ENCODE measurements at places on chromosomes 5 and 9.
A peak's percentile ranks its signal among the peaks of the same experiment; 100 is the strongest.

- DNase-seq = no peak
Measured at GRCh38 chr9:71303351-71303750, 181.9 kb upstream of the TRPM3 start.

- peak; percentile 87 for DNase-seq
Measured at GRCh38 chr5:124570285-124571035, 176.0 kb downstream of the ZNF608 start.

DNA sequence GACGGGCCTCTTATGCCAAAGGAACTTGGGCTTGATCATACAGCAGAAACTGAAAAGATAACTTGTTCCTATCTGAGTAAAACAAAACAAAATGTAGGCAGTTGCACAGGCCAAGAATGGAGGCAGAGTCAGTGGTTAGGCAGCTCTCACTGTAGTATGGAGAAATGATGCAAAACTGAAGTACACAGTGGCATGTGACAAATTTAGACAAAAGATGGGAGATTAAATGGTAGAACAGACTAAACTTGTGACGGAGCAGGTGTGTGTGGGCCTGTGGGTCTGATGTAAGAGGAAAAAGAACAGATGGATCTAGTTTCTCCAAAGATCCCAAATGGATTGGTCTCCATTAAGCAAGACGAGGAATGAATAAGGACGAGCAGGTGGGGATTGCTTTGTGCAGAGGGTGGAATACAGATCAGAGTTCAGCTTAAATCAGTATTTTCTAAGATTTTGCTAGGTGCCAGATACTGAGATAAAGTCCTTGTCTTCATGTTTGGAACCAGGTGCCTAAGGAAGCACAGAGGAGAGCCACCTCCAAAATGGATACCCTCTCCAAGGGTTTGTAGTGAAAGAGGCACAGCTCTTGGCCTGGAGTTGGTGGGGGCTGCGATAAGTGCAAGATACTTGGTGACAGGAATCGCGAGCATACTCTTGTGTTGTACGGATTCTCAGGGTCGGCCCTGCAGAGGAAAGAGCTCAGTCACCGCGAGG is 722 bp upstream of the DCP2 start:
- DNase-seq = no peak

- no peak for DNase-seq
Measured at GRCh38 chr9:33795819-33796218, 458 bp downstream of the PRSS3 start.

GRCh38 chr5:109917966-109918365 is 228.2 kb downstream of the MAN2A1 start:
- DNase-seq = no peak

GRCh38 chr5:59615272-59615671 is 278.3 kb downstream of the PDE4D start:
- no peak for DNase-seq

DNA sequence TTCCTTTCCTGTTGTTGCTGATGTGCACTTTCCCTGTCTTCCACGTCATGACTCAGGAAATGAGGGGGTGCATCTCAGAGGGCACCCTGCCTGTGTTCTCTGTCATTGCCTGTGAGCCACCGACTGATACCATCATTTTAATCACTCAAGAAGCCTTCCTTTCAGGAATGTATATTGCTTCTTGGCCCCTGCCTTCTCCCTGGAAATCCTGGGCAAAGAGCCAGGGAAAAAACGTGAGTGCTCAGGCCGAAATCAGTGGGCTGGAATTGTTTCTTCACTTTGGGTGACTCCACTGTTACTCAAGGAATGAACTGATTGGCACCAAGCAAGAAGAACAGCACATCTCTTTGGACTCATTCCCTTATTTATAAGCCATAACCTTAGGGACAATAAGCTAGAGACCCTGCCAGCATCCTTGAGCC is 126.1 kb downstream of the SNX18 start:
- no peak for DNase-seq

DNA sequence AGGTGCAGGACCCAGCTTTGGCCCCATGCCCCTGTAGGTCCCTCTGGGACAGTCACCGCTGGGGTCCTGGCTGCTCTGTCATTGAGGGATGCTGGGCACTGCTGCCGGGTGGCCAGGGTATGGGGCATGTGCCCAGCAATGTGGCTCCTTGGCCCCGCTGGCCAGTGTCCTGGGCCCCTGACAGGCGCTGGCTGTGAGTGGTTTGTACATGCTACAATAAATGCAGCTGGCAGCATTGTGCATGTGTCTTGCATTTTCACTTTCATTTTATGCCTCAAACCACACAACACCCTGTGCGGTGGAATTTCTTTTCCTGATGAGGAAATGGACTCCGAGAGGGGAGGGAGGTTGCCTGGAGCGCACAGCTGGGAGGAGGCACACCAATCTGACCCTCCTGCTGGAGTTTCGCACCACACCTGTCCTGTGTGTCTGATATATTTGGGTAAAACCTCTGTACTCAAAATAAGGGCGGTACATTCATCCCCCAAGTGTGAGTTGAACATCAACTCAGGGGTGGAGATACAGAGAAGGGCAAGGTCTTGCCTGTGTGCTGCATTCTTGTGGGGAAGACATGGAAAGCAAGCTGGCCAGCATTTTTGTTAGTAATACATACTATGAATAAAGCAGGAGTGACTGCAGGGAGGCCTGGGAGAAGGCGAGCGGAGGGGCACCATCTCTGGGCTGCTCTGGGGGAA is 11.7 kb downstream of the TSPAN17 start:
- no peak for DNase-seq

DNA sequence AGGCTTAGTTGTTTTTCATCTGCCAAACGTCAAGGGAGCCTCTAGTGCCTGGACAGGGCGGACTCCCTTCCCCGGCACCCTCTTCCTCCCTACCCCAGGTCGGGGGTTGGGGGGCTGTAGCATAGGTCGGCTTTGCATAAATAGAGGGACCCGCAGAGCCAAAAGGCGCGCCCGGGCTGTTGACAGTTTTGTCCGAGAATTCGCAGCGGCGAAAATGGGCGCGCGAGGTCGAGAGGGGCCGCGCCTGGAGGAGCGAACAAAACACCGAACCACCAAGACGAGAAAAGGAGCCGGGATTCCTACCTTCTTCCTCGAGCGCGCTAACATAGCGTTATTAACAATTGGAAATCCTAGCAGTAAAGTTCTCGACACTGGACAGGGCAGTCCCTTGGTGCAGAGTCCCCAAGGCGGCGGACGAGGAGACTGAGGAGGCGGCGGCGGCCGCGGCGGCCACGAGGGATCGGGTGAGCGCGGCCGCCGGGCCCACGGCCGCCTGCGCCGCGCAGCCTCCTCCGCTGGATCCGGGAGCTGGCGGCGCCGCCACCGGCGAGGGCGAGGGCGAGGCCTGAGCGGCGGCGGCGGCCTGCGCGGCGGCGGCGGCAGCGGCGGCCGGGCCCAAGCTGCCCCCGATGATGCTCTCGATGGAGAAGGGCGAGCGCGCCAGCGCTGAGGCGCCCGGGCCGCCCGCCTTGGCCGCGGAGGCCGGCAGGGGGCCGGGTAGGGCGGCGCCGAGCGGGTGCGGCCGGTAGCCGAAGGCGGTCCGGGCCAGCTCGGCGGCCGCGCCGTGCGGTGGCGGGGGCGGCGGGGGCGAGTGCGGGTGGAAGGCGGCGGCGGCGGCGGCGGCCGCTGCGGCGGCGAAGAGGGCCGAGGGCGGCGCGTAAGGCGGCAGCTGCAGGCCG is 1.7 kb downstream of the FOXD1 start:
- DNase-seq = no peak

GRCh38 chr5:174159327-174160114 is 114.0 kb downstream of the NSG2 start:
- DNase-seq = no peak

DNA sequence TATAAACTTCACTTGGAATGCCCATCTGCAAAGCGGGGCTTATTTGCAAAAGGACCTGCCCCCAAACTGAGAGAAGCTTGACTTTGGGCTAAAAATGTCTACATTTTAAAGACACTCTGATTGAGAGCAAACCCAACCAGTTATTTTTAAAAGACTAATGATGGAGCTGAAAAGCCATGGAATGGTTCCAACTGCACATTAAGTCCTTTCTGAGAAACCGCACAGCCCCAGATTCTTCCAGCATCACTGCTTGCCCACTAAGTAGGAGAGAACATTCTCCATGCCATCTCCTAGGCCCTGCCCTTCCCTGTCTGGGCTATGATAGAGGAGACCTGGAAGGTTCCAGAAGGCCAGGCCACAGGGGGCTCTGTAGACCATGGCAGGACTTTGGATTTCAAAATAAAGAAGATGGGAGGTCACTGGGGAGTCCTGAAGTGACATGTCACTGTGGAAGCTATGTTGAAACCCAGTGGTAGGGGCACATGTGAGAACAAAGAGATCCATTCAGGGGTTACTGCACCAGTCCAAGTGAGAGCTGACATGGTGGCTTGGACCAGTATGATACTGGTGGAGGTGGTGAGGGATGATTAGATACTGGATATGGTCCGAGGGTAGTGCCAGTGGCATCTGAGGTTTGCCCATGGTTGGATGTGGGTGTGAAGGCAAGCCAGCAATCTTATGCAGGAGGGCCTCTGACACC is 179.2 kb downstream of the DAB2IP start:
- no peak for DNase-seq

GRCh38 chr9:120780367-120780766 is 12.8 kb downstream of the FBXW2 start:
- DNase-seq = no peak

DNA sequence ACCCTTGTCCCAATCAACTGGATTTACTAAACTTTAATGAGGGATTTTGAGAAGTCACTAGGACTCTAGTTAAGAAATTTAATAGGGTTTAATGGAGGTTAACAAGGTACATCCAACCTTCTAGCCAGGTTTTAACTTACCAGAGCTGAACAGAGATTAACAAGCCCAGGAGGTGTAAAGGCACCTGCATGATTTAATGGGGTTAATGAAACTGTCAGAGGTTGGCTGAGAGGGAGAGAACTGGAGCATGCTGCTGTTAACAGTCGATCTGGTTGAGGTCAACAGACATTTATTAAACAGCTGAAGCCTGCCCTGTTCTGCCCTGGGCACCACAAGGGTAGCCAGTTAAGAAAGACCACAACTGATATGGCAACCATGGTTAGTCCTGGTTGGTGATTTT is 13.6 kb downstream of the HAND1 start:
- DNase-seq = no peak

DNA sequence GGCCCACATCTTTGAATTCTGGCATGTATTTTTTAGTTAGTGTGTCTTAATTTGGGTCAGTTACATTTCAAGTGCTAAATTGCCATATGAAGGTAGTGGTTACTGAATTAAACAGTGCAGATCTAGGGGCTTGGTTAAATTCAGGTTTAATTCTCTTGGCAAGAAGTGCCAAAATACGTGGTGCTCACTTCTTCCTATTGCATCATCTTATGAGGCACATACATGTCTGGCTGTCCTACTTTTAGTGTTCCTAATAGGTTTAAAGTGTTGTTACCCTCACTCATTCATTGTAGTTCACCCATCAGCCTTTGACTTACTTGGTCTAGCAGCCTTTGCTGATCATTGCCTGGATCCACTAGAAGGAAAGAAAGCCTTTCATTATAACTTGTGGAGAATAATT is 59.5 kb downstream of the RPS6 start:
- no peak for DNase-seq

DNA sequence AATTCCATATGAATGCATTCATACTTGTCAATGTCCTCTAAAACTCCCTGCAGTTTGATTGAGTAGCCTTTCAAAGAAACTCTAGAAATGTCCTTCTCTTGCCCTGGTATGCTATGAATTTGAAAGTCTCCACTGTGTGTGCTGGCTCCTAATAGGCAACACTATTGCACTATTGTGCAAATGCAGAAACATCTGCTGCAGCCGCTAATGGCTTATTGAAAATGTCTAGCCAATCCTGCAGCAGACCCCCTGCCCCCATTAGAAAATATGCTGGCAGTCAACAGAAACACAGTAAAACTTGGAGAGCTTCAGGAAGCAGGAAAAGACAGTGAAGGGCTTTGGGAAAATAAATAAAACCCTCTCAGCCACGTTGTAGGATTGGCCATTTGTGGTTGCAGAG is 87.3 kb upstream of the GRAMD2B start:
- no peak for DNase-seq

- DNase-seq = no peak
Measured at GRCh38 chr9:34997379-34997781, 7.8 kb downstream of the DNAJB5 start.

DNA sequence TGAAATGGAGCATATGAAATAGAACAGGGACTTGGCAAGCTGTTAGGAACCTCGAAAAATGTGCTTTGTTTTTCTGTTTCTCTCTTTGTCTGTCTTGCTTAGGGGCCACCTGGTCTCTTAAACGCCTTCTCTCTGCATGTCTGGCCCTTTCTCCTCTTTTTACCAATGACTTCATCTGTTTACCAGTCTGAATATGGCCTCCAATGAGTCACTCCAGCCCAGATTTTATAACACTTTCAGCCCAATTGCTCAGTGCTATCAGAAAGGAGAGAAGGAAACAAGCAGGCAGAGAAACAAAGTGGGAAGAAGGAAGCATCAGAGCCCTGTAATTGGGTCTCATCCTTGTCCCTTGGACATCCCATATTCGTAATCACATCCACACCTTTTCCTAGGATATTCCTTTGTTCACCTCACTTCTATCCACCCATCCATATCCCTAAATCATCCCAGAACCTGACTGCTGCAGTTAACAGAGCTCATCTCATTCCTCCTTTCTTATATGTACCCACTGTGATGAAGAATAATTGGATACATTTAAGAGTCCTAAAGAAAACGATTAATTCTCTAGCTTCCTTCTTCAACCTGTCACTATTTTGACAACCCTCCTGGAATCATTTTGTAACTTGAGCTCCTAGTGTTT is 151.8 kb upstream of the GPR151 start:
- DNase-seq = peak; percentile 65

GRCh38 chr5:151523335-151523734 is 67.8 kb downstream of the FAT2 start:
- DNase-seq = peak; percentile 0

GRCh38 chr9:131095666-131096268 is 564 bp upstream of the AIF1L start:
- DNase-seq = no peak

DNA sequence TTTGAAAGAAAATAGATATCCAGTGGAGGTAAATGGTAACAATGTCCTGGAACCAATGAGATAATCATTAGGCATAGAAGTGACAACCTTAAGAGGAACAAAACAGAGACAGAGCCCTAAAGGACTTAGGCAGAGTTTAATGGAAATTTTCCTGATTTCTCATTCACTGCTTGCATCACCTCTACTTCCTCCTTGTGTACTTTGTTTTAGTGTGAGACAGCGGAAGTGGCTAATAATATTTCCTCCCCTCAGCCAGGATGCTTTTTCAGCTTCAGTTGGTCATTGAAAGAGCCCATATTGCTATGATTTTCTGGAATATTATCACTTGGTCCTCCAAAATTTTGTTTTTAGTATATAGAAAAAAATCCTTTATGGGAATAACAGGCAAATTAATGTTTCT is 153.4 kb upstream of the MPDZ start:
- no peak for DNase-seq

DNA sequence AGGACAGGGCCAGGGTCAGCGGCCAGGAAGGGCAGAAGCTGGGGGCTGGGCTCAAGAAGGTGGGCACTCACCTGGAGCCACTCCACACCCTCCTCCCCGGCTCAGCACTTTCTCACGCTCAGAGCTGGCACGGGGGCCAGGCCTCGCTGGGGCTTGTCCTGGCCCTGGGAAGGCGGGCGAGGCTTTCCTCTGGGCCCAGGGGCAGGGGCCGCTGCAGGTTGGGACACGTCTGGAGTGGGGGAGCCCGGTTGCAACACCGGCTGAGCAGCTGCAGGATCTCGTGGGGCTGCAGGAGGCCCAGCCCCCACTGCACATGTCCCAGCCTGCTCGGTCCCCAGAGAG is 38.9 kb upstream of the EGFL7 start:
- DNase-seq = peak; percentile 93

GRCh38 chr5:10331341-10331796 is 22.1 kb upstream of the MARCHF6 start:
- peak; percentile 69 for DNase-seq

GRCh38 chr9:81069038-81069795 is 620.1 kb downstream of the TLE1 start:
- no peak for DNase-seq

GRCh38 chr5:135189024-135189423 is 155.0 kb upstream of the PITX1 start:
- no peak for DNase-seq
